NCI-H2171 treated with DMSO at 0.1 percent for 48 hours (cell line): ENCODE measurements at places on chromosomes 12 and 14.

DNA sequence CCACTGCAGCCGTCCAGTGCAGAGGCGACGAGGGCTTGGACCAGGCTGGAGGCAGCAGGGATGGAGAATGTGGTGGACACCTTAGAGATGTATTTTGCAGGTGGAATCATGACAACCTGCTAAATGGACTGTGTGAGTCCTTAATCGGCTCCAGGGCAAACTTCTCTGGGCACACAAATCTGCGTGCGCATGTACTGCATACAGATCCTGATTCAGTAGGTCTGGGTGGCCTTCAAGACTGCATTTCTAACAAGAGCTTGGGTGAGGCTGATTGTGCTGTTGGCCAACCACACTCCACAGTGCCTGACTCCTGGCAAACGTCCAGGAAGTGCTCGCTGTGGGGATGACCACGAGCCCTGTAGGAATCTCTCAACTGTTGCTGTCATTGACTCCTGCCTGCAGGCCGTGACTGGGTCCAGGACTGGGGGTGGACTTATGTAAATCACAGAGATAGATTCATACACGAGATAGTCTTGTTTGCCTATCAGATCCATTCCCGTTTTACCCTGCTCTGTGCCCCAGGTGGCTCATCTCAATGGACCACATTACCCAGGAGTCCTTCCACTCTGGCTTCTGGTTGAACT lies 27.2 kb downstream of the JDP2 start:
- DNase-seq = no peak

- DNase-seq = peak; percentile 70
Measured at GRCh38 chr14:34324363-34324795, 137.7 kb downstream of the SPTSSA start.

DNA sequence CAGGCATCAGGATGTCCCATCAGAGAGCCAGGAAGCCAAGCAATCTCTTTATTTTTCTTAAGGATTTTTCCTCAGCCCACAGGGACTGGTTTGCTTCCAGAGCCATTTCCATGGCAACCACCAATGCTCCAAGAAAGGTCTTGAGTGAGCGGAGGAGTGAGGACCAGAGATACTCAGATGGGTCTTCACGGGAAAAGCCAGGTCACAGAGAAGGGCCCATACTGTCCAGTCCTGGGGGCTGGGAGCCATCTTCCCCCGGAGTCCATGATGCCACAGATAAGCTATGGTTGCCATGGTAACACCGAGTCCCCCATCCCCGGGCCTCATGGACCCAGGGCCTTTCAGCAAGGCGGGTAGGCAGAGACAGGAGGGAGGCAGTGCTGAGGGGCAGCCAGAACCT lies 28.6 kb downstream of the CMKLR1 start:
- no peak for DNase-seq

DNA sequence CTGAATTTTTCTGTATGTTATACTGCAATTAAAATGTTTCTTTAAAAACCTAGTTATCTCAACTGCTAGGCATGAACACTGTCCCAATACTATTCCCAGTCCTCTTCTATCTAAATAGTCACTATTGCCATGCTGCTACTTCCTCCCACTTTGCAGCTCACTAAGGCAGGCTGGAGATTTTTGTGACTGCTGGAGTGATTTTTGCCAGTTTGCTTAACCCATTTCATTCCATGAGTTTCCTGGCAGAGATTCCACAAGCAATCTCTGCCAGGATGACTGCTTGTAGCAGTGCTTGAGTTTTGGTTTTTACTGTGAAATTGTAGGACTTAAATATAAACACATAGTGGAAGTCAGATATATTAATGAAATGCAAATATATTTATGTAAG lies 80.8 kb downstream of the BHLHE41 start:
- no peak for DNase-seq

- DNase-seq = no peak
Measured at GRCh38 chr14:52400846-52401245, 86.7 kb downstream of the PTGER2 start.

DNA sequence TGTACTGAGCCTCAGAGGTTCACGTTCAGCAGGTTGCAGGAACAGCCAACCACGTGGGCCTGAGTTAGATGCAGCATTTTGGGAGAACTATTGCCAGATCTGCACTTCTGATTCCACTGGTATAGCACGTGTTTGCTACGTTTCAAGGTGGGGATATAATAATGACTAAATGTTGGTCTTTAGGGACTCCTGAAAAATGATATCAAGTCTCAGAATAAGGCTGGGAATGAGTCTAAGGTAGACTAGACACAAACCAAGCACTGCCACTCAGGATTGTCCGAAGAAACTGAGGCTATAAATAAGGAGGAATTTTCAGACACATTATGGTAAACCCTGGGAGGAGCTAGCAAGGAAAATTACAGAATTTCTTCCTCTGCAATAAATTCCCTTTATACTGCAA lies 98.1 kb downstream of the ESR2 start:
- no peak for DNase-seq

- no peak for DNase-seq
Measured at GRCh38 chr14:69542311-69542710, 32.4 kb downstream of the CCDC177 start.

GRCh38 chr12:54945082-54945481 lies 39.5 kb downstream of the TESPA1 start:
- no peak for DNase-seq

GRCh38 chr12:108582978-108583770 lies 14.7 kb downstream of the TMEM119 start:
- DNase-seq = no peak

GRCh38 chr12:44842669-44843068 lies 33.4 kb downstream of the NELL2 start:
- DNase-seq = no peak
